NCI-H1930 (cell line): ENCODE measurements at places on chromosomes 12 and 14.

DNA sequence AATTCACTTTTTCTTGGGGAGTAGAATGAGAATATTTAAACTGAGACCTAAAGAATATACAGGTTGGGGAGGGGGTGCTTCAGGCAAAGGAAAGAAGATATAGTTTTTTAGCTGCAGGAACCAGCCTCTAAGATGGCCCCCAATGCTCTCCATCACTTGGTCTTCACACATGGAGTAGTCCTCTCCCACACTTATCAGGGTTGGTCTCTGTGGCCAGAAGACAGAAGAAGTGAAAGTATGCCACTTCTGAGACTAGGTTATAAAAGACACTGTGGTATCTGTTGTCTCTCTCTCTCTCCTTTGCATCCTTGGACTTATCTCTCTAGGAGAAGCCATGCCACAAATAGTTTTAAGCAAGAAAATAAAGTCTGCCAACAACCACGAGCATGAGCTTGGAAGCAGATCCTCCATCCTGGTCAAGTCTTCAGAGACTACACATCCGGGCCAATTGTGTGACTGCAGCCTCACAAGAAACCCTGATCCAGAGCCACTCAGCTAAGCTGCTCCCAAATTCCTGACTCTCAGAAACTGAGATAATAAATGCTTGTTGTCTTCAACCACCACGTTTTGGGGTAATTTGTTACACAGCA, 18.0 kb downstream of the PUS7L start:
- DNase-seq: no peak

DNA sequence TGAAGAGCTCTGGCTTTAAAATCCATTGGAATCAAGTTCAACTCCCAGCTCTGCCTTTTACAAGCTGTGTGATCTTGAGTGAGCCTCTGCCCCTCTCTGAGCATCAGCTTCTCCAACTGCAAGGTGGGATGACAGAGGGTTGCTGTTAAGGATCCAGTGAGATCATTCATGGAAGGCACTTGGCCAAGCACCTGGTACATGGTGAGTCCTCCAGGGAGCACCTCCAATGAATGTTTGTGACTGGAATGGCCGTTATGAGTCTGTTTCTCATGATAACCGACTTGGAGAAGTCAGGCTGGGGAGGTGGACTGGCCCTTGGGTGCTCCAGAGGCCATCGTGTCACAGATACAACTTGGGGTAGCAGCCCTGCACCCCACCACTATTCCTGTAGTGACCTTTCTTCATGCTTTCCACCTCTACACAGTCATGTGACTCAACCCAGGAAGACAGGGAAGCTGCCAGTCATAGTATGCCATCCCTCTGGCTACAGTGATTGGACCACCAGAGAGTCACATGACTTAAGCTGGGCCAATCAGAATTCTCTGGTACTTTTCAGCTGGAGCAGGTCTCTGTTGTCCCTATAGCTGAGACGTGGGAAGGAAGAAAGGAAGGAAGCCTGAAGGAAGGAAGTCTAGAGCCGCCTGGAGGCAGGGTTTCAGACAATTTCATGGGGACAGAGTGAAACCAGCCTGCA, 146.5 kb upstream of the MYL2 start:
- no peak for DNase-seq

- DNase-seq: no peak
Measured at GRCh38 chr12:120075034-120075616, 41.4 kb downstream of the RAB35 start.

GRCh38 chr12:15535352-15535781, 213.1 kb downstream of the PTPRO start:
- DNase-seq: no peak

DNA sequence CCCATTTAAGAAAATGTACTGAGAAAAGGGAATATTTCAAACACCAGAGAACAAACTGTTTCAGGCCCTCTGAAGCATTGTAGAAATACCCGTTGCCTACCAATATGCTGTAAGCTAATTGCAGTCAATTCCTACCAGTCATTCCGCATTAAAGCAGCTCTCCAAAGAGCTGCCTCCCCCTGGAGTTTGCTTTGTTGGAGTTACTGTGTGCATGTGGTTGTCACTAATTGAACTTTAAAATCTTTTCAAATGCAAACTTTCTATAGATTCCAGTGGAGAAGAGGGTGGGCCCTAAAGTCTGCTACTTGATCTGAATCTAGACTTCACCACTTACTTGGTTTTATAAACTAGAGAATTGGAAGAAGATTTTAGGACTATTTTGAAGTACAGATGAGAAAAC, 112.7 kb downstream of the PLXNC1 start:
- DNase-seq: no peak

DNA sequence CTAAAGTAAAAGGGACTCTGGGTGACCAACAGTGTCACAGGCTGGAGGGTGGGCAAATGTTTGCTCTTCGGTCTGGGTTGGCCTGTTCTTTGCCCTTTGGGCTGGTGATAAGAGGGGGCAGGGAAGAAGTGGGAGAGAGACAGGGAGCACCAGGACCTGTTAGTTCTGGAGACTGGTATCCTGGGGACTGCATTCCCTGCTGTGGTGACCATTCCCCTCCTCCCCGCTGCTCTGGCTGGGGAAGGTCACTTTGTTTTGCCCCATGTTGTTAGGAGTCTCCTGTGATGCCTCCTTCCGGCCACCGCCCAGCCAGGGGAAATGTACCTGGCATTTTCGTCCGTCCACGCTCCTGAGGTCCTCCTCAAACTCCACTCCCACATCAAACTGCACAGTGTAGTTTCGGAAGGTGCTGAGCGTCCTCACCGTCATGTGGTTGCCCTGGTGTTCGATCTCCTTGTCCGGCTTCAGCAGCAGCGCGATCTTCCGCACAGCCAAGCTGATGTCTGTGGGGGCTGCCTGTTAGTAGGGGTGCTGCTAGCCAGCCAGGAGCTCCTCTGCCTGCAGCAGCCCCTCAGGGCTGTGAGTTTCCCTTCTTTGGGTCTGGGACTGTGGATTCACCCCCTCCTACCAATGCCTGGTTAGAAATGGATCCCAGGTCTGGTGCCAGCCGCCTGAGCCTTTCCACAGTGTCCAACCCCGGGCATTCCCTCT, 618 bp downstream of the RBP5 start:
- DNase-seq: no peak
